ENCODE measurements at places on chromosomes 3 and 15. TPM values are rescaled to one million over a fixed set of nuclear protein-coding genes. Genes with fewer than 3 reads are reported as not detected.
A peak's percentile ranks its signal among the peaks of the same experiment; 100 is the strongest.

SLC28A2 gene
- total RNA-seq, result not detected

LSAMP gene
- 0.25 TPM for total RNA-seq

SLC30A4 gene
- 2.7 TPM for total RNA-seq

GOLGA6D gene
- total RNA-seq, result 0.12 TPM

GRCh38 chr15:40770147-40770721 lies 454 bp downstream of the C15orf62 start:
- no peak for DNase-seq

- DNase-seq, result peak; percentile 31
Measured at GRCh38 chr3:155701882-155702465, 42.9 kb downstream of the PLCH1 start.

DNA sequence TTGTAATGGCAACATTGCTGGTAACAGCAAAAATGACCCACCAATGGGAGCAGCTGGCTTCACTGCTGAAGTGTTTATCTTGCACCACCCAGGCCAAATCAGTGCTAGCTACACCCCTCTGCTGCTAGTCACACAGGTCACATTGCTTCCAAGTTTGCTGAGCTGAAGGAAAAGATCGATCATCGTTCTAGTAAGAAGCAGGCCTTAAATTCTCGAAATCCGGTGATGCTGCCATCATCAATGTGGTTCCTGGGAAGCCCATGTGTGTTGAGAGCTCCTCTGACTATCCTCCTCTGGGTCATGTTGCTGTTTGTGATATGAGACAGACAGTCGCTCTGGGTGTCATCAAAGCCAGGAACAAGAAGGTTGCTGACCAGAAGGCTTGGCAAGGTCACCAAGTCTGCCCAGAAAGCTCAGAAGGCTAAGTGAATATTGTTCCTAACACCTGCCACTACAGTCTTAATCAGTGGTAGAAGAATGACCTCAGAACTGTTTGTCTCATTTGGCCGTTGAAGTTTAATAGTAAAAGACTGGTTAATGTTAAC lies 21.2 kb downstream of the TM4SF4 start:
- no peak for DNase-seq

DNA sequence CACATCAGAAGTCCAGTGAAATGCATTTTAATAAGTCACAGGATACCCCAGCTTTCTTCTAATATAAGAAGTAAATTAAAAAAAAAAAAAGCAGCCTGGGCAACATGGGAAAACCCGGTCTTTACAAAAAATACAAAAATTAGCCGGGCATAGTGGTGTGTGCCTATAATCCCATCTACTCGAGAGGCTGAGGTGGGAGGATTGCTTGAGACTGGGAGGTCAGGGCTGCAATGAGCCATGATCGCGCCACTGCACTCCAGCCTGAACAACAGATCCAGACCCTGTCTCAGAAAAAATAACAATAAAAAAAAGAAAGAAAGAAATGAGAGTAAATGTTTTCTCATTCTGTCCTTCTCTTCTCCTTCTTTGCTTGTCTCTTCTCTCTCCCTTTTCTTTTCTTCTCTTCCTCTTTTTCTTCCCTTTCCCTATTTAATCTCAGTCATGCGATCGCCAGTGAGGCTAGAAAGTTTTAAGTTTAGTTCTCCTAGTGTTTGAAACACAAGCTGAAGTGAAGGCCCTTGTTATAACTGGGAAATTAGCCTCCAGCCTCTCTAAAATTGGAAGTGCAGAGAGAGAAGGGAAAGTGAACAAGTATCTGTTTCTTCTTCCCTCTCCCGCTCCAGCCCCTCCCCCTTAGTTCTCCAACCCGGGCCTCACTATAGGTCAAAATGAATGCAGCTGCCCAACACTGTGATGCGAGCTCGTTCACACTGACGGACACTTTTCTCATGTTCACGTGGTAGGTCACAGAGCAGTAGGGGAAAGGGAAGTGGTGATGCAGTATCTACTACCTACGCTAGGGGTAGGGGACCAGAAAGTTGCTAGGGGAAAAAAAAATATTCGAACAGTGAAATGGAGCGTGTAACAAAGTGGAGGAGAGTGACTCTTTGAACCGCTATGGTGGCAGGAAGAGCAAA lies 23.5 kb upstream of the TSC22D2 start:
- no peak for DNase-seq

DNA sequence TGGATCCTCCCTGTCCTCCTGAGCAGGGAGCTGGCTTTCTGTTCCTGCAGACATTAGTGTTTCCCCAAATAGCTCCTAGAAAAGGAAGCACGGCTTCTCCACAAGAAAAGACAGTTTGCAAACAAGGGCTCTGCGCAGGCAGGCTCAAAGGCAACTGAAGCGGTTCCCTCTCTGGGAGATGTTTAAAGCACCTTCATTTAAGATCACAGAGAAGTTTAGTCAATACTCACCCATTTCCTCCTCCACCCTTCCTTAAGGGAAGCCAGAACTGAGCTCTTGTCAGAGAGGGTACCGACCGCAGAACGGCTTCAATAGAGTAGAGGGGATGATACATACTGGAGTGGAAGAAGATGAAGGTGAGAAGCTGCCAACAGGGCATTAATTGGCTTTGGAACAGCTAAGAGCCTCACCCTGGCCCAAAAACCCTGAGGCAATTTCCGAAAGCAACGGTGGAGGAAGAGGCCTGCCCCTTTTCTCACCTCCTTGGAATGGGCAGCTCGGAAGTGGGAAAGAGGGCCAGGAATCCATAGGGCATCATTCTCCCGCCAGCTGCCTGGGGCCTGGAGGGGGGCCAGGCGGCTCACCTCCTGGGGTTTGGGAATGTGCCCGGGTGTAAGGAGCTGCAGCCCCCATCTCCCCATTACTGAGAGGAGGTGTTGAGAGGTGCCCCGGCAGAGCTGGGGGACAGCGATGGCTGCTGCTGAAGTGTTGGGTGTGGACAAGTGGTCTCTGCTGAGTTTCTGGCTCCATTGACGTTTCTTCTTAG lies 4.8 kb upstream of the EPHB3 start:
- DNase-seq, result no peak

GRCh38 chr3:119408243-119408950 lies 55.0 kb downstream of the TMEM39A start:
- DNase-seq, result no peak

GRCh38 chr15:74531144-74531811 lies 9.7 kb upstream of the ARID3B start:
- DNase-seq, result no peak

DNA sequence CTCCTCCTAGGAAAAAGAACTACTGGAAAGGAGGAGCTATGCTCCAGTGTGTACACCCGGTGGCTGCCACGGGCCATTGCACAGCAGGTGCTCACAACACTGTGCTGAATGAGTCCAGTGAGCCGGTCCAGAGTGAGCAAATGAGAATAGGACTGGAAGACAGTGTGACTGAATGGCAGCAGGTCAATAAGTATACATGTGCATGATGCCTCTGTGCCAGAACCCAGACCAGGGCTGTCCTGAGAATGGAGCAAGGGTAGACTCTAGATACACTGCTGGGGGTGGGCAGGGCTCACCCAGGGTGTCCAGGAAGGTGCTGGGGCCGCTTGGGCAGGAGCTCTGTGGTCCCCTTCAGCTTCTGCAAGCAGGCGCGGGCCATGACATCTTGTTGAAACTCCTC lies 8.3 kb downstream of the POLG start:
- DNase-seq, result no peak

Data from HCT116 (cell line).